ENCODE measurements at places on chromosomes 6 and 20.

GRCh38 chr6:114707081-114707620 is 364.3 kb upstream of the HS3ST5 start:
- DNase-seq = no peak

DNA sequence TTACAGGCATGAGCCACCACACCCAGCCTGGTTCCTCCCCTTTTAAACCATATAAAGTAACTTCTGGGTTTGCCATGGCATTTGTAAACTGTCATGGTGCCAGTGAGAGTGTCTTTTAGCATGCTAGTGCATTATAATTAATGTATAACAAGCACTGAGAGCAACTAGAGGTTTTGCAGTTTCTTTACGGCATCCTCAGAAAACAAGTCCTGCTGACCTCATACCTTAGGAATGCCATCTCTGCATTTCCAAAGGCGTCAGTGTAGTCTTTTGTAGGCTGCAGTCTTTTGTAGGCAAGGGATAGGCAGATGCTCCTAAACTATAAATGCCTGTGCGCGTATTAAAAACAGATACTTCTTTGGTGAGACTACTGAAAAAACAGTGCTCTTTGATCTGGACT is 75.0 kb upstream of the EZR start:
- DNase-seq = peak; percentile 86

DNA sequence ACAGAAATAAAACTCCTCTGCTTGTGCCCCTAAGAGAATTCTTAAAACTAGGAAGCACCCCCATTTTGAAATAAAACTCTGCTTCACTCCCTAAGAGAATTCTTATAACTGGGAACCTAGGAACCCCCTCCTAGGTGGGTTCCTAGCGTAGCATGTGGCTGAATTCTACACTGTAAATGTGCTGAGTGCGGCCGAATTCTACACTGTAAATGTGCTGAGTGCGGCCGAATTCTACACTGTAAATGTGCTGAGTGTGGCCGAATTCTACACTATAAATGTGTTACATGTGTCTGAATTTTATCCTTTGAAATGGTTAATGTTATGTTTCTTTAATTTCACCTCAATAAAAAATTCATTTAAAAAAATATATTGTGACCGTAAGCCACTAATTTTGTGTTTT is 79.3 kb downstream of the PSMB1 start:
- DNase-seq = no peak

- DNase-seq = no peak
Measured at GRCh38 chr20:10806539-10806938, 132.7 kb upstream of the JAG1 start.

DNA sequence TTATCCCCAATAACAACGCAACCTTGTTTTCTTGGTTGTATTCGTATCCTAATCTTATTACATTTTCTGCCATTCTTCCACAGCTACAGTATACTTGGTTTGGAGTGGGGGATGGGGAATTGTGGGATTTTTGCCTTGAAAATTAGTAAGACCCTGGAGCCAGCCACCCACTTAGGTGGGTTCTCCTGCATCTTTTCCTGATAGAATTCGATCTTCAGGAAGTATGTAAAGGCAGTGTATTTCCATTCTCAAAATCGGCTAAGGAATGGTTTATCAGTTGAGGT is 1.1 kb downstream of the ITCH start:
- DNase-seq = no peak

DNA sequence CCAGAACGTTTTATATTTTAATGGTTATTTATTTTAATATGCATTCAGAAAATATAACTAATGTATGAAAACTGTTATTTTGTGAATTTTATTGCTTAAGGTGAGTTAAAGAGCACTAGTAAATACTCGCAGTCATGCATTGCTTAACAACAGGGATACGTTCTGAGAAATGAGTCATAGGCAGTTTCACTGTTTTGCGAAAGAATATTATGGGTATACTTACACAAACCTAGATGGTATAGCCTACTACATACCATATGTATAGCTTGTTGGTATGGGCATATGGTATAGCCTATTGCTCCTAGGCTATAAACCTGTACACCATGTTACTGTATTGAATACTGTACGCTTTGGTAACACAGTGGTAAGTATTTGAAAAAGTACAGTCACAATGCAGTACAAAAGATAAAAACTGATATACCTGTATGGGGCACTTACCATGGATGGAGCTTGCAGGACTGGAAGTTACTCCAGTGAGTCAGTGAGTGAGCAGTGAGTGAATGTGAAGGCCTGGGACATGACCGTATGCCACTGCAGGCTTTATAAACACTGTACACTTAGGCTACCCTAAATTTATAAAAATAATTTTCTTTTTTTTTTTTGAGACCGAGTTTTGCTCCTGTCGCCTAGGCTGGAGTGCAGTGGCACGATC is 38.5 kb downstream of the ARFGEF2 start:
- no peak for DNase-seq

DNA sequence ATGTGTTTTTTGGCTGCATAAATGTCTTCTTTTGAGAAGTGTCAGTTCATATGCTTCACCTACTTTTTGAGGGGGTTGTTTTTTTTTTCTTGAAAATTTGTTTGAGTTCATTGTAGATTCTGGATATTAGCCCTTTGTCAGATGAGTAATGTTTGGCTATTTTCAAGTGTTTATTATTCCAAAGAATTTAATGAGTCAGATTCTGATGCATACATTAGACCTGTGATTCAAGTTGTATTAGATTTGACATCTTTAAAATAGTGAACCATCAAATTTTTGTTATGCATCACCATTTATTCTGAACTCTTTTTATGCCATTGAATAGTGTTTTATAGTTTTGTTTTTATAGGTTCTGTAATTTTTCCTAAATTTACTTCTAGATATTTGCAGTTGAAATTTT is 319.3 kb downstream of the PKHD1 start:
- no peak for DNase-seq

DNA sequence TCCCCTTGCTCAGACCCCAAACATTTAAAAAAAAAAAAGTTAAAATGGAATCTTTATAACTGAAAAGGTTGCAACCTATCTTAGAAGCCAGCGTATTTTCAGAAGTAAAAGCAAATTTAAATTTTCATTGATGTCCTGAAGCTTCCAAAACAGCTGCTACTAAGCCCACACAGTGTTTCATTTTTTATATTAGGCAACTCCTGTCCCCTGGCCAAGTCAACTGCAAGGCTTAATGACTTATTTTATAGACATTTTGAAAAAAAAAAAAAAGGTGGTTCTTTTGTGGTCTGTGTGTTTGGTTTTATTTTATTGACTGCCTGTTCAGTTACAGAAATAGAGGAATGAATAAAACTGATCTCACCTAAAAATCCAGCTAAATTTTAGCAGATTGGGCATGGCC is 13.0 kb downstream of the CFAP61 start:
- DNase-seq = no peak

GRCh38 chr6:3467996-3468395 is 11.1 kb upstream of the SLC22A23 start:
- no peak for DNase-seq

GRCh38 chr6:166375013-166375412 is 7.7 kb downstream of the MPC1 start:
- DNase-seq = no peak

DNA sequence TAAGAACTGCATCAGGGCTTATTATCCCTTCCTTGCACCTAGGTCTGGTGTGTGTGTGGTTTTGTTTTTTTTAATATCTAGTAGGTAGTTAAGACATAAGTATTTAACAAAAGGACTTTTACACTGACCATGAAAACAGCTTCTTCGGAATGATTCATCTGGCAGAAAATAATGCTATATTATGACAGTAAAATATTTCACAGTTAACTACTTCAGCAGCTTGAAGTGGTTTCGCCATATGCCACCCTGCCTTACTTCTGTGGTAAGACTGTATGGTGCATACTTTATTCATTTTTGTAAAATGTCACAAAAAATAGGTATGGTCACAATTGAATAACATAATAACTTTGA is 858 bp upstream of the PTPRK start:
- DNase-seq = no peak

GRCh38 chr6:111076024-111076695 is 11.1 kb upstream of the SLC16A10 start:
- no peak for DNase-seq

DNA sequence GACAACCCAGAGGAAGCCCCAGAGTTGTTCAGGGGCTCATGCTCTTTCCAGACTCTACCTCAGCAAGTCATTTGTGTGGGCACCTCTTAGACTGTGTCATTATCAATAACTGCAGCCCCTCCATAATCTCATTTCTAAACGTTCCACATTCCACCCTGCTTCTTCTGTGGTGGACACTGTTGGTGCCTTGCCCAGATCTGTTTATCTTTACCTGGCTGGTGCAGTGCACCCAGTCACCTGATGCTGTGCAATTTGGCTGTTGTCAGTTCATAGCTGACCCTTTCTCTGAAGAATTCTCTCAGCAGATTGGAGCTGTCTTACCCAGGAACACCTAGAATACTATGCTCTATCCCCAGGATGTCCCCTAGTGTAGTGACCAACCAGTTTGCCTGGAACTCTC is 80.0 kb downstream of the ATRN start:
- no peak for DNase-seq

DNA sequence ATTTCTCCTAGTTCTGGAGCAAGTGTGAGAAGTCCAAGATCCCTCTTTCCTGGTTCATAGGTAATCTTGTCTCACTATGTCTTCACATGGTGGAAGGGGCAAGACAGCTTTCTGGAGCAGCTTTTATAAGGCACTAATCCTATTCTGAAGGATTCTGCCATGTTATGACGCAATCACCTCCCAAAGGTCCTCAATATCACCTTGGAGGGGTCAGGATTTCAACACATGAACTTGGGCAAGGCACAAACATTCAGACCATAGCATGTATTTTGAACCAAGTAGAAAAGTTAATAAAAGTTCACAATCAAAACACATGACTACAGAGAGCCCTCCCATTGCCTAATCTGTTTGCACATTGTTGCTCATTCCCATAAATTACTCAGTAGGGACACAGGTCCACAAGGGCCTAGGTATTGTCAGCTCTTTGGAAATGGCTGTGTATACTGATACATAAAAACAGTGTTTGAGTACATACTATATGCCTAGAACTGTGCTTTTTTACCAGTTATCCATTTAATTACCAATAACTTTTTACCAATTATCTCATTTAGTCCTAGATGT is 11.3 kb upstream of the TRDN start:
- DNase-seq = no peak

DNA sequence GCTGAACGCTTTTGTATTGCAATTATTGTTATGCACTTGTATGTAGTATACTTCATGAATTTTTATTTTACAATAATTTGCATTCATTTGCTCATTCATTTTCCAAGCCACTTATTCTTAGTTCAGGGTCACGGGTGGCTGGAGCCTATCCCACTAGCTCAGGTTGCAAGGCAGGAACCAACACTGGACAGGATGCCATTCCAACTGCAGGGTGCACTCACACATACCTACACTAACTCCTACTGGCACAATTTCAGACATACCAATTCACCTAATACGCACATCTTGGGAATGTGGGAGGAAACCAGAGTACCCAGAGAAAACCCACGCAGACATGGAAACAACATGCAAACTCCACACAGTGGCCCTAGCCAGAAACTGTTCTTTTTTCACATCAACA is 61.8 kb downstream of the LMBRD1 start:
- no peak for DNase-seq

GRCh38 chr6:40627316-40627715 is 40.2 kb upstream of the LRFN2 start:
- peak; percentile 61 for DNase-seq

DNA sequence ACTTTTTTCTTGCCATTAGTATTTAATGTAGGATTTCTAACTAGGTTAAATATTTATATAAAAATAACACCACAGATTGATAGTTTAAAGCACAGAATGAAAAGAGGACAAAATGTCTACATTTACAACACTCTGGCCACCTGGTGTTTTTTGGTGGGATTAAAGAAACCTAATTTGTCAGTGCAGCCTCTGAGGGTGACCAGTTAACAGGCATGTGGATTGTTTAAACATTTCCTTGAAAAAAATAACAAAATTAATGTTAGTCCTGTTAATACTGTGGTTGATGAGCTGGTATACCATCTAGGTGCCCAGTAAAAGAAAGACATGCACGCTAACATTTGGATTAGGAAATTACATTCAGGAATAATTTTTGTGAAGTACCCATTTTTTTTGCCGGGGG is 8.8 kb downstream of the SLC9A8 start:
- no peak for DNase-seq

DNA sequence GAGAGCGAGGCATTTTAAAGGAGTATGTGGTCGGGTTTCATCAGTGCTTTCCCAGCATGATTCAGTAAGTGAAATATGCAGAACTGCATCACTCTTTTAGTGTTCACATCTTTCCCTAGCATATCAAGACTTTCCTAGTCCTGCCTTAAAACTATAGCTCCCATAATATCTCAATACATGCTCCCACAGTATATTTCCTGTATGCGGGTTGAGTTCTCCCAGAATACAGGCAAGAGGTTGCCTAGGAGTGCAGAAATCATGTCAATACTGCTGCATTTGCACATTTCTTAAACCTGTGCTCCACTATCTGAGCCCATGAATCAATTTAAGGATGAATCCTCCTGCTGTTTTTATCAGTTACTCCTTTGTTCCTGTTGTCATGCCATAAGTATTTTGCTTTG is 386.6 kb upstream of the SLC35B3 start:
- DNase-seq = no peak

DNA sequence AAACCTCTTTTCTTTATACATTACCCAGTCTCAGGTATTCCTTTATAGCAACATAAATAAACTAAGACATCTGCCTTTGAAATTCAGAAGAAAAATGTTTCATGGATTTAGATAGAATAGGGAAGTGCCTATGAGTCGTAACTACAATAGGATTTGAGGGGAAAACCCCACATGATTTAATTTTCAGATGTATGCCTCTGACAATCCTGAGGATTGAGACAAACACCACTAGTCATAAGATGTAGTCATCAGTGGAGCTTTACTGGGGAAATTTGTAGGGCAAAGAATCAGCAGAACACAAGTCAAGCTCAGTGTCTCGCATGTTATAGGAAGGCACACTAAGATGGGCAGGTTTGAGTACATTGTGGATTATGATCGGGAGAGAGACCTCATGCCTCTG is 566.4 kb downstream of the BMP2 start:
- no peak for DNase-seq

GRCh38 chr20:24720957-24721356 is 228.1 kb upstream of the CST7 start:
- no peak for DNase-seq

- DNase-seq = no peak
Measured at GRCh38 chr6:84554074-84554473, 210.3 kb downstream of the TBX18 start.

GRCh38 chr6:33458676-33459075 is 4.3 kb downstream of the ZBTB9 start:
- DNase-seq = no peak

- no peak for DNase-seq
Measured at GRCh38 chr20:61424628-61425420, 172.8 kb downstream of the CDH4 start.

Measured in ELF-1 (cell line).